Temporal lobe (tissue), 4 donors: ENCODE measurements at places on chromosomes 16 and 17. TPM values are rescaled to one million over a fixed set of nuclear protein-coding genes. Genes with fewer than 3 reads are reported as not detected.

Gene SMIM22
- not detected for total RNA-seq

Gene ZNF750
- total RNA-seq, result not detected

Gene SPATA20
- total RNA-seq, result 16.2 TPM

Gene CDC6
- 2.0 TPM for total RNA-seq

Gene G6PC1
- total RNA-seq, result not detected

Gene CLN3
- total RNA-seq, result 10.6 TPM

Gene FNDC8
- not detected for total RNA-seq

Gene ZNF768
- total RNA-seq, result 16.5 TPM

Gene ITGAD
- not detected for total RNA-seq

Gene CDRT15L2
- total RNA-seq, result not detected

Gene SLC38A8
- total RNA-seq, result not detected

Gene SNAI3
- total RNA-seq, result under 0.01 TPM

Gene PTX4
- not detected for total RNA-seq

Gene TM4SF5
- total RNA-seq, result not detected

Gene SLC47A2
- 0.74 TPM for total RNA-seq

Gene SPPL2C
- total RNA-seq, result 0.25 TPM

Gene KRT12
- not detected for total RNA-seq

Gene PLA2G10
- not detected for total RNA-seq

Gene SYT17
- 3.9 TPM for total RNA-seq

Gene CNTROB
- 17.5 TPM for total RNA-seq

Gene PLK1
- 2.7 TPM for total RNA-seq

Gene C16orf89
- total RNA-seq, result 7.9 TPM

Gene SLC38A7
- total RNA-seq, result 16.7 TPM
